ENCODE measurements at places on chromosomes 6 and 20. TPM values are rescaled to one million over a fixed set of nuclear protein-coding genes. Genes with fewer than 3 reads are reported as not detected.

GRCh38 chr6:154179434-154179833 is 140.4 kb downstream of the OPRM1 start:
- DNase-seq, result no peak

DNA sequence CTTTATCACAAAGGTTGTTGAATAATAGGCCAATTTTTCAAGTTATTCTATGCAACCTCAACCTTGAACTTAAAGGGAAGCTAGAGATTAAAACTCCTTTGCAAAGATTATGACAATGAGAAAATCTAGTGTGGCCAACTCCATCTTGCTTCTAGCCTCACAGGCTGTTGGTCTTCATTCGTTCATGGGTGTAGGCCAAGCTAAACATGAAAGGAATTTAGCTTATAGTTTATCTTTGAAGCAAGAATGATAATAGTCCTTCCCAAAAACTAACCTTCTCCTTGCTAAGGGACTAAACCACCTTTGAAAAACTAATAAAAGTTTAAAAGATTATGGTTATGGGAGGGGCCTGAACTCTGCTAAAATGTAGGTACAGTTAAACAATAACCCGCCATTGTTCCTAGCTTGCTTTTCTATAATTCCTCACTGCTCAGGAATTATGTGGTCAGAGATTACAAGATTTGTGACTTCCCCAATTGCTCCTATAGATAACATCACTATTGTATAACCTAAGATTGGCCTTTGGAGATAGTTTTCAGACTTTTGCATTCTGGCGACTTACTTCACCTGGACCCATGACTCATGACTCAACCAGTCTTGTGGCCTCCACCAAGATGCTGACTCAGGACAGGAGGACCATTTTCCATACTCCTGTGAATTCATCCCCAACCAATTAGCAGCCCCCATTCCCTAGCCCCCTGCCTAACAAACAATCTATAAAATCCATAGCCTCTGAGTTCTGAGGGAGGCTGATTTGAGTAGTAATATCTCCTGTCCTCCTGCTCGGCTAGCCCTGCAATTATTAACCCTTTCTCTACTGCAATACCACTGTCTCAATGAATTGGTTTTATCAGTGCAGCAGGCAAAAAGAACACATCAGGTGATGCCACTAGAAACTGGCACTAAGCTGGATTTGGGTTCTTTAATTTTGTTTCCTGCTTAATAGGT is 154.5 kb downstream of the CD83 start:
- DNase-seq, result no peak

The FAM217A gene
- not detected for total RNA-seq

The TCF19 gene
- total RNA-seq, result 17.2 TPM

- no peak for DNase-seq
Measured at GRCh38 chr6:142819603-142820337, 125.2 kb downstream of the HIVEP2 start.

- DNase-seq, result no peak
Measured at GRCh38 chr20:36115925-36116324, 38.6 kb upstream of the EPB41L1 start.

DNA sequence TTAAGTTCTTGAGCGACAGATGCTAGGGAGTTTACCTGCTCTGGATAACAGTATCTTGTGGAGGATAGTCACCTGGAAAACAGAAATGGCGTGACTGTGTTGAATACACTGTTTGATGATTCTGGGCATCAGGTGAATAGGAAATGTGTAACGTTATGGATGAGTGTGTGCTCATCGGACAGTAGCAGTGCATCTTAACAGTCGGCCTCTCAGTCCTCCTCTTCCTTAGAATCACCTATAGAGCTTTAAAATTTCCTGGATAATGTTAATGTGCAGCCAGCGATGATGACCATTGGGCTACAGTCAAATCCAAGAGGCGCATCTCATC is 217.7 kb downstream of the OR2B2 start:
- no peak for DNase-seq

DNA sequence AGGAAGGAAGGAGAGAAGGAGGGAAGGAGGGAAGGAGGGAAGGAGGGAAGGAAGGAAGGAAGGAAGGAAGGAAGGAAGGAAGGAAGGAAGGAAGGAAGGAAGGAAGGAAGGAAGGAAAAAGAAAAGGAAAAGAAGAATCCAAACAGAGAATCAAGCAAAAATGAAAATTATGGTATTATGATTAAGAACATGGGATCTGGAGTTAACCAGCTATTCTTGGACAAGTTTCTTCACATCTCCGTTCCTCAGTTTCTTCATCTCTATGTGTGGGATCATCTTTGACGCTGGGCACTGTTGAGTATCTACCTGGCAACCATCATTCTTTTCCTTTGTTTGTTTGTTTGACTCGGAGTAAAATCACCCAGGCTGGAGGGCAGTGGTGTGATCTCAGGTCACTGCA is 71.6 kb downstream of the ZNF217 start:
- no peak for DNase-seq

GRCh38 chr6:159234102-159234553 is 64.9 kb downstream of the FNDC1 start:
- no peak for DNase-seq

The PAK5 gene
- total RNA-seq, result 0.10 TPM

The SCUBE3 gene
- 1.2 TPM for total RNA-seq

The TREML2 gene
- 0.10 TPM for total RNA-seq

The GLP1R gene
- total RNA-seq, result 42.5 TPM

The GRM1 gene
- total RNA-seq, result 0.23 TPM

The TMEM74B gene
- total RNA-seq, result 35.4 TPM

The FUT9 gene
- total RNA-seq, result 5.7 TPM

The ADGB gene
- not detected for total RNA-seq

- no peak for DNase-seq
Measured at GRCh38 chr6:2369606-2370005, 124.2 kb upstream of the GMDS start.

- DNase-seq, result no peak
Measured at GRCh38 chr20:37294262-37294981, 5.0 kb downstream of the MANBAL start.

- no peak for DNase-seq
Measured at GRCh38 chr20:17023036-17023435, 203.8 kb upstream of the PCSK2 start.

The ROMO1 gene
- 159 TPM for total RNA-seq

DNA sequence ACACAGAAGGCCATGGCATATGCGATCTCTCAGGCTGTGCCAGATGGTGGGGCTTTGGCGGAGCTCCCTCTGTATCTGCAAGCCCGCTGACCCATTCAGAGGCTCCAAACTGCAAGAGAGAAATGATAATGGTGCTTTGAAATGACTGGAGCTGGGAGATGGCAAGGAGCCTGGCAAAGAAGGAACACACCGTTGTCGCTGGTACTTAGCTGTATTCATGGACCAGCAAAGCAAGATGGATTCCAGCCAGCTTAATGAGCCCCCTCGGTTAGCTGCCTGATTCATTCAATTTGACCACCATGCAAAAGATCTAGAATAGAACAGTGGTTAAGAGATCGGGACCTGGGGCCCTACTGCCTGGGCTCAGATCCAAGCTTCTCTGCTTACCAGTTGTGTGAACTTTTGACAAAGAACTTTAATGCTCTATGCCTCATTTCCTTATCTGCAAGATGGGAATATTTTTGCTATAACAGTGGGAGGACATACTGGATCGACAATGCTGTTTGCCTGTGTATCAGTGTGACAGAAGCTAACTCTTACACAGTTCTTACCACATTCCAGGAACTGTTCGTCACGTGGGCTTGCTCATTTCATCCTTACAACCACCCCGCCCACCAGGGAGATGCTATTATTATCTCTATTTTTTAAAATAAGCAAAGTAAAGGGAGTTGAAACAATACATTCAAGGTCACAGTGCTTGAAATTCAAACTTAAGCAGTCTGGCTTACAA is 317.8 kb upstream of the SULF2 start:
- no peak for DNase-seq

The RTEL1 gene
- 20.2 TPM for total RNA-seq

The CRIP3 gene
- total RNA-seq, result 1.1 TPM

The MTFR2 gene
- 1.4 TPM for total RNA-seq

The SYCP2 gene
- 2.1 TPM for total RNA-seq

DNA sequence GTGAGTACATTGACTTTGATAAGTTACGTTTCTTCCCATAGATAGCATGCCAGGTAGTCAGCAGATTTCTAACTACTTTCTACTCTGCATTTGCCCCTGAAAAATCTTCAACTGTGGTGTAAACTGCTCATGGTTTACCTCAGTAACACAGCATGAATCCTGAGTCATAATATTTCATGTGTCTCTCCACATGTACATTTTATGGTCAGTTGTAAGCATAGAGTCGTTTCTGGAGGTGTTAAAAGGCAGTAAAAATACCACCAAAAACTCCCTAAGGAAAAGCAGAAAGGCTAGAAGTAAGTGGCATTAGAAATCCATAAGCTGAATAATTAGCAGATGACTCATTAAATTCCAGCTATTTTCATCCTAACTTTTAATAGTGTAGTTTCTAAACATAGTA is 4.1 kb upstream of the GPR63 start:
- no peak for DNase-seq

DNA sequence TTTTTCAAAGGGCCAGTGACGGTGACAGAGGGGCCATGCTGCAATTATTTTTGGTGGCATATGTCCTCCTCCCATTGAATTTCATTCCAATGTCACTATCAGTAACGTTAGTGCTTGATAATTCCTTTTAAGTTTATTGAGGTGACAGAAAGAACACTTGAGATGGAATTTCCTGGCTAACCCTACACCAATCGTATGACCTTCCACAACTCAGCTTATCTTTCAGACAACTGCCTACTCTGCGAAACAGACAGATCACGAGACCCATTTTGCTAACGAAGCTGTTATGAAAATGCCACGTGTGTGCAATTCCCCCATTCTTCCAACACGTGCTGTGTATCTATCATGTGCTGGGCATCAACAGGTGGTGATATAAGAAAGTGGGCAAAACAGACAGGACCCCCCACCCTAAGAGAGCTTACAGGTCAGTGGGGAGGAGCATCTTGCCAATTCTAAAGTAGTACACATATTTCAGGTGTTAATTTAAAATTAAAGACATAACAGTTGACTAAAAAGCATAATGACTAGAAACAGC is 113.0 kb downstream of the IRF4 start:
- DNase-seq, result no peak

DNA sequence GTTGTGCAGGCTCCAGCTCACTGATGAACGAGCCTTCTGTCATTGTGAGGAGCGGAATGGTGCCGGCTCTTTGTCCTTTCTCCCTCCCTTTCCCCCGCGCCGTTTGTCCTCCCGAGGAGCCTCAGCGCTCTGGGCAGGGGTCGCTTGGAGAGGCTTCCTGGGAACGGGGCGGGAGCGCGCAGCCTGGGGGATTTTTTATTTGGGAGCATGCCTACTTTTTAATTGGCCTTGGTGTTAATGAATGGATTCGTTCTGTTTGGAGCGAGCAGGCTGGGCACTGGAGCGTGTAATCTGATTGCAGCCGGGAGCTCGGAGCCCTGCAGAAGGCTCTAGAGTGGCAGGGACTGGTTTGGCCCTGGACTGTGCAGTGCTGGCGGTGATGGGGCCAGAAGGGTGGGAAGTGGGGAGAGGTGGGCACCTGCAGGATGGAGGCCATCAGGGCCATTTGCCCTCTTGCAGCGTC is 118.8 kb downstream of the CDH4 start:
- DNase-seq, result no peak
